ENCODE measurements at places on chromosomes 2 and 18. TPM values are rescaled to one million over a fixed set of nuclear protein-coding genes. Genes with fewer than 3 reads are reported as not detected.

Gene GKN1
- not detected for total RNA-seq

Gene LRRTM4
- not detected for total RNA-seq

- DNase-seq = no peak
These were observed 154.3 kb downstream of the LCLAT1 start for GRCh38 chr2:30601375-30601774.

DNA sequence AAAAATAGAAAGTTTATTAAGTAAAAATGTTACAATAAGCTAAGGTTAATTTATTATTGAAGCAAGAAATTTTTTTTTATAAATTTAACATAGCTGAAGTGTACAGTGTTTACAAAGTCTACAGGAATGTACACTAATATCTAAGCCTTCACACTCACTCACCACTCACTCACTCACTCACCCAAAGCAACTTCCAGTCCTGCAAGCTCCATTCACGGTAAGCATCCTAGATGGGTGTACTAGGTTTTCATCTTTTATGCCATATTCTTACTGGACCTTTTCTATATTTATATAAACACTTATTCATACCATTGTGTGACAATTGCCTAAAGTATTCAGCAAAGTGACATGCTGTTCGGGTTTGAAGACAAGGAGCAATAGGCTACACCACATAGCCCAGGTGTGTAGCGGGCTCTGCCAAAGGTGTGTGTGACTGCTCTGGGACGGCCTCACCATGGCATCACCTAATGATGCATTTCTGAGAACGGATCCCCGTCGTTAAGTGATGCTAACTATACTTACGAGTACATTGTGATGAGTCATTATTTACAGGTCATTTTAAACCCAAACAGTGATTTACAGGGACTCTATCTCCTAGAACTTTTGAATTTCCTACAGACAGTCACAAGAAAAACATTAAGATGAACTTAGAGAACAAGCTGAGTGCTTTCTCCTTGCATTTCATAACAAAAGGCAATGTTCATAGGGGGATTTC lies 76.3 kb upstream of the ID2 start:
- no peak for DNase-seq

DNA sequence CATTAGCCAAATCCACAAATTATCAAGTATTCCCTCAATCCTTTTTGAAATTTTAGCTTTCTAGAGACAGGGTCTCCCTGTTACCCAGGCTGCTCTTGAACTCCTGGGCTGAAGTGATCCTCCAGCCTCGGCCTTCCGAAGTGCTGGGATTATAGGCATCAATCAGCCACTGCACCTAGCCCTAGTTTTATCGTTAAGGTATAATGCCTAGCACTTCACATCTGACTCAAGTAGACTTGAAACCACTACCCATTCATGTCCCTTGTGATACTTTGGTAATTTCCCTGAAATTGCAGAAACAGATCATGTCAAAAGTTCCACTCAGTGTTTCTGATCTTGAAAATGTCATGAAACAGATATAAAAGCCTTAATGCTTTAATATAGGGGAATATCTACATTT lies 26.3 kb downstream of the MEX3C start:
- no peak for DNase-seq

GRCh38 chr18:77205769-77206168 lies 43.9 kb upstream of the GALR1 start:
- DNase-seq = no peak

- no peak for DNase-seq
These were observed 44.4 kb downstream of the OSBPL6 start for GRCh38 chr2:178238750-178239149.

DNA sequence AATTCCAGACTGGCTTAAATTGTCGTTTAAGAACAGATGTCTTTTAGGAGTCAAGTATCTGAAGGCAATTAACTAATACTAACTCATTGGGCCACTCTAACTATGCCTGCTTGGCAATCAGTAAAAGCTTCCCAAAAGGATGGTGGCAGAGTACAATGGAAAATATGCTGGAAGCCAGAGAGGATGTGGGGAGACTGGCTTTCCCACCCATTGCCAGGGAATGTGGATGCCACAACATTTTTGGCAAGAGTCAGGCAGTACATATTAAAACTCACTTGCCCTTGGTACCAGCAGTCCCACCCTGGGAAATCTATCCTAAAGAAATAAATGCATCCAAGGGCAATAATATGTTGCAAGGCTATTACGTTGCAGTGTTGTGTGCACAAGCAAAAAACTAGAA lies 74.0 kb upstream of the FZD7 start:
- no peak for DNase-seq

- DNase-seq = peak; percentile 24
These were observed 328 bp downstream of the DTYMK start for GRCh38 chr2:241686324-241686649.

DNA sequence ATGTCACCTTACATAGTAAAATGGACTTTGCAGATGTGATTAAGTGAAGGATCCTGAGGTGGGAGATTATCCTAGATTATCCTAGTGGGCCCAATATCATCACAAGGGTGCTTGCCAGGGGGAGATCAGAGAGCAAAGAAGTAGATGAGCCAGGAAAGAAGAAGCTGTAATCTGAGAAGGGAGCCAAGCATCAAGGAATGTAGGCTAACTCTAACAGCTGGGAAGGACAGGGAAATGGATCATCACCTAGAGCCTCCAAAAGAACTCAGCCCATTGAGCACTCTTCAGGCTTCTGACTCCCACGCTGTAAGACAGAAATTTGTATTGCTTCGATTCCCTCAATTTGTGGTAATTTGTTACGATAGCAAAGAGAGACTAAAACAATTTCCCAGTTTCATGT lies 309.9 kb downstream of the LRP1B start:
- no peak for DNase-seq

GRCh38 chr2:71971493-71971892 lies 176.2 kb downstream of the CYP26B1 start:
- DNase-seq = no peak

GRCh38 chr2:226376516-226377180 lies 423.0 kb downstream of the IRS1 start:
- no peak for DNase-seq

GRCh38 chr2:128408349-128409305 lies 90.0 kb upstream of the HS6ST1 start:
- no peak for DNase-seq

DNA sequence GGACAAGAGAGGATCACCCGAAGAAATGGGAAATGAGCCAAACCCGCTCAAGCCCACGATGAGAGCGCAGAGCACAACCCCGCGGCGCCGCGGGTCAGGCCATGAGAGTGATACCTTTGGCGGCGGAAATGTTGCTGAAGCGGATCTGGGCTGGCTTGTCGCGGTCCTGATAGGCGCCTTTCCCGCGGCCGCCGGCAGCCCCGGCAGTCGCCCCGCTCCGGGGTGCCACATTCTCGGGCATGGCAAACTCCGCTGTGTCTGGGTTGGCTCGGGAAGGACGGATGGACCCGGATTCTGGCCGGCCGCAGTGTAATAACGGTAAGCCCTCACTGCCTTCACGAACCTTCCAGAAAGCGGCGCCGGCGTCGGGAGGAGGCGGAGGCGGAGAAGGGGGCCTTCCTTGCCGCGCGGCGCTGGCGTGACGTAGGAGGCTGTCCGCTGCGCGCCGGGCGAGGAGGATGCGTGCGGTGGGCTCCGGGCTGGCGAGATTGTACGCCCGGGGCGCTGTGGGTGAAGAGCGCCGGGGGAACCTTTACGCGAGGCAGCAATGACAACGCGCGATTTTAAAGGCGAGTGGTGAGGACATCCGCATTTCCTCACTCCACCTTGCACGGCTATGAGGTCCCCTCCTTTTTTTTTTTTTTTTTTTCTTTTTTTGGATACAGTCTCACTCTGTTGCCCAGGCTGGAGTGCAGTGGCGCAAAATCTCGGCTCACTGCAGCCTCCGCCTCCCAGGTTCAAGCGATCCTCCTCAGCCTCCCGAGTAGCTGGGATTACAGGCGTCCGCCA lies at the start of gene CCT4:
Gene CCT4 (minus strand): TSS at position 390 of the 789 bp plus-strand sequence. CDS start 149 bp downstream, at position 241.
- peak; percentile 86 for DNase-seq

All from activated naive CD4-positive, alpha-beta T cell treated with anti-CD3 and anti-CD28 coated beads for 36 hours (primary cell).